ENCODE measurements at places on chromosomes 1 and 21.

DNA sequence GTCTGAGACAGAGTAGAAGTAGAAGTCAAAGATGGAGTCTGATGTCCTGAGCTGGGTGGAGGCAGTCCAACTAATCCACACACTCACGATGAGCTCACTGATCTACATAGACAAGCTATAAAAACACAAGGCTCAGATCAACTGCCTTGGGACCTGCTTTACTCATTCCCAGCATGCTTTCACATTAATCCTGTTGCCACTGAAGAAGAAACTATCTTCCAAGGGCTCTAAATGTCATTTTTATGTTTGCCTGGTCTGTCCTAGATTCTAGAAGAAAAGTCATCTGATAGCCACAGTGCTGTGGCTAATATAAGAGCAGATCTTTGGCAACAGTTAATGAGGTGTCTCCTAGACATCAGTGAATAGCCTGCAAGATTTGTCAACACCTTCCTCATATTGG is 522.7 kb downstream of the NUF2 start:
- no peak for DNase-seq

DNA sequence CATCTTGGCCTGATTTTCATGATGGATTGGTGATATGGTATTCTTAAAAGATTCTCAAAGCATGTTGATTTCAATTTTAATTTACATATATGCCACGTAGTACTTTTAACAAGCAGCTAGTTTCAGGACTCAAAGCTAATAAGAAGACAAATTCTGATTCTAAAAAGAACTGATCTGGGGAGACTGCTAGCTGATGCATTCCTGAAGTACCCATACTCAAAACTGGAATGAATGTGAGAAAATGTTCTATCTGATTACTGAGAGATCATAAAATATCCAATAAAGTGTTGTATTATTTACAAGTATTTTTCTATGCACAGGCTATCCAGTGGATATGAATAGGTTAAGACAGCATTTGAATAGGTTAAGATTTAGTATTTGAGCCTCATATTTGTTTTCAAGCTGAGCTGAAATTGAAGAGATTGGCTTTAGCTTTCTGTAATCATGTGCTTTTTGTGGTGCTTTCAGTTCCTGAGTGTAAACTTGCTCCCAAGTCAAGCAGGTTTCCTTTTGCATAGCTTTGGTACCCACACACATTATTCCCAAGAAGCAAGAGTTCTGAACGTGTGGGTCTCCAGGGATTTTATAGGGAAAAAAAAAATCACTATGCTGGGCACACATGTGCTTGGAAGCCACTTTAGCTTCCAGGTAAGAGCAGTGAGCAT is 114.1 kb downstream of the VPS13D start:
- no peak for DNase-seq

GRCh38 chr1:228852024-228852423 is 116.7 kb downstream of the RHOU start:
- no peak for DNase-seq

DNA sequence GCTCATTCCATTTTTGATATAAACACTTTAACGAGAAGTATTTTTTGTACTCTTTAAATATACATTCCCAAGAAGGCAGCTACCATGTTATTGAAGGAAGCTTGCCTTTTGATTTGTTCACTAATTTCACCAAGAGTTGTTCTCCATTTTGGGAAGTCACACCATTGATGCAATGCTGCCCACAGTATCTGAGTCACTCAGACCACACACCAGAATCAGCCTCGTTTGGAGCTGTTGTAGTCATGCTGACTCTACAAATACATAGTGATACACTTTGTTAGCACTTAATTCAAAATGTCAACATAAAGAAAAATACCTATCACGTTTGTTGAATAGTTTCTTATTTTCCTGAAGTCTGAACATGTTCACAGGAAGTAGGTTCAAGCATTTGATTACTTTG is 78.7 kb downstream of the PAPPA2 start:
- no peak for DNase-seq

GRCh38 chr1:150567341-150567716 is 12.1 kb downstream of the MCL1 start:
- DNase-seq = no peak

- no peak for DNase-seq
Measured at GRCh38 chr1:109704173-109704572, 7.9 kb upstream of the GSTM5 start.

- no peak for DNase-seq
Measured at GRCh38 chr1:118290571-118290970, 105.5 kb upstream of the SPAG17 start.

DNA sequence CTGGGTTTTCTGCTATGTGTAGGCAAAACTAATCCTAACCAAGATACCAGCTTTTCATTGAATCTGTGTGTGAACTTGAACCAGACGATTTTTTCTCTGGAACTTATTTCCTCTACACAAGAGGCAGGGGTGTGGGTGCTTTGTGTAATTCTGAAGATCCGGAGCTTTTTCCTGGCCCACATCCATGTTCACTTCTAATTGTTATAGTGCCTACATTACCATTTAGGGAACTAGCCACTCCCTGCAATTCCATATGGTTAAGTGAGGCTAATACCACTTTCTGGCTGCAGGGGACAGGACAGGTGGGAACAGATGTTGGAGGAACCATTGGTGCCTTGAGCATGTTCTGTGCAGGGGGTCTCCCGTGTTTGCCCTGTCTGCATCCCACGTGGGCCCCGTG is 83.4 kb upstream of the FMN2 start:
- DNase-seq = no peak

GRCh38 chr1:41618066-41618825 is 133.8 kb upstream of the EDN2 start:
- no peak for DNase-seq

DNA sequence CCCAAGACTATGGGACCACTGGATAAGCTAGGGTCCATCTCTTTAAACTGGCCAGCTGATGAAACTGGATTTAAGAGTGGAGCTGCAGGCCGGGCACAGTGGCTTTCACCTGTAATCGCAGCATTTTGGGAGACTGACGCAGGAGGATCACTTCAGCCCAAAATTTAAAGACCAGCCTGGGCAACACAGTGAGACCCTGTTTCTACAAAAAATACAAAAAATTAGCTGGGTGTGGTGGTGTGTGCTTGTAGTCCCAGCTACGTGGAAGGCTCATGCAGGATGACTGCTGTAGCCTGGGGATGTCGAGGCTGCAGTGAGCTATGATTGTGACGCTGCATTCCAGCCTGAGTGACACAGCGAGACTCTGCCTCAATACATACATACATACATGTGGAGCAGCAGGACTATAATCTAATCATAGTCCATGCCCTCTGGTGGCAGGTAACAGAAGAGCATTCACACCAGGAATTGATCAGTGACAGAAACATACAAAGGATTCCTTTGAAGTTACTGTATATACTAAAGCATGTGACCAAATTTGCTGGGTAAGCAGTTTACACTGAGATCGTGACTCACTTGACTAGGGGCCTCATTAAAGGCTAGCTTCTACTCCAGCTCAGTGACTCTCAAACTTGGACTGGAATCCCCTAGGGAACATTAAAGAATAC is 101.5 kb upstream of the SLFNL1 start:
- DNase-seq = no peak

DNA sequence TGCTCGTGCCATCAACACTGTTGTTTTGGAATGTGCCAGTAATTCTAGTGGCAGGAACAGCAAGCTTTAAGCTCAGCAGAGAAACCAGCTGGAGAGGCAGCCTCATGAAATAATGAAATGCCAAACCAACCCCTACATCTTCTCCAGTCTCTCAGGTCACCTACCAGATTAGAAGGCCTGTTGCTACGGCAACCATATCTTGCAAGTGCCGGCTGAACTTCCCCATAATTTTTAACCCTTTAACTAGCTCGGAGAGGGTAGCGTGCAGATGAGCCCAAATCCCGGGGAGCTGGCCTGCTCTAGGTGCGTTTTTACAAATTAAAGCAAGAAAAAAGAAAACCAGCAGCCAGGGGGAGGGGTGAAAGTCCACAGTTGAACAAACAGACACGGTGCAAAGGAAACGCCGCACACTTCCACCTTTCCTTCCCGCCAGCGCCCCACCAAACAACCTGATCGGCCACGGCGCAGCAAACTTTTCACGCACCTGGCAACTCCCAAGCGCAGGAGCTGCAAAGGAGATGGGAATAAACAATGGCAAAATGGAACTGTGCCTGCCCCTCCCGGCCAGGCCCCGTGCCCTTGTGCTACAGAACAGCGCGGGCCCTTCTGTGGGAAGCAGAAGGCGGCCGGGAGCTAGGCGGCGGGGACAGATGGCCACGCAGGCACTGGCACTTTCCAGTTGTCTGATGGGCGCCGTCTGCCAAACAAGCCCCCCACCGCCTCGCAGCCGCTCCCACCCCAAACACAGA is 50.1 kb downstream of the SSBP3 start:
- no peak for DNase-seq

- no peak for DNase-seq
Measured at GRCh38 chr1:152410599-152410998, 3.5 kb downstream of the CRNN start.

- no peak for DNase-seq
Measured at GRCh38 chr1:200916152-200916551, 21.5 kb downstream of the INAVA start.

DNA sequence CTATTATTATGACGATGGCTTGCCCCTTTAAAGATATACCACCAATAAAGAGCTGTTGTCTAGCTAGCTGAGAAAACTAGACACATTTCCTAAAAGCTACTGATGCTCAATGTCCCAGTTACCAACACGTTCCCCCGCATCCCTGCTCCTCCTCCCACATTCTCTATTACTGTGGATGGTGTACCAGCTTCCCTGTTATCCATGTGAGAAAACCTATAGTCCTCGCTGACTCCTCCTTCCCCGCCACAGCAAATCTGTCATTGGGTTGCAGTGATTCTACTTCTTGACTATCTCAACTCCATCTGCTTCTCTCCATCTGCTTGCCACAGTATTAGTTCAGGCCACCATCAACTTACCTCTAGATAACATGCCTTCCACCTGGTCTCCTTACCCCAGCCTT is 337.5 kb downstream of the KCNH1 start:
- DNase-seq = no peak

- no peak for DNase-seq
Measured at GRCh38 chr1:227212164-227212563, 106.1 kb downstream of the CDC42BPA start.

DNA sequence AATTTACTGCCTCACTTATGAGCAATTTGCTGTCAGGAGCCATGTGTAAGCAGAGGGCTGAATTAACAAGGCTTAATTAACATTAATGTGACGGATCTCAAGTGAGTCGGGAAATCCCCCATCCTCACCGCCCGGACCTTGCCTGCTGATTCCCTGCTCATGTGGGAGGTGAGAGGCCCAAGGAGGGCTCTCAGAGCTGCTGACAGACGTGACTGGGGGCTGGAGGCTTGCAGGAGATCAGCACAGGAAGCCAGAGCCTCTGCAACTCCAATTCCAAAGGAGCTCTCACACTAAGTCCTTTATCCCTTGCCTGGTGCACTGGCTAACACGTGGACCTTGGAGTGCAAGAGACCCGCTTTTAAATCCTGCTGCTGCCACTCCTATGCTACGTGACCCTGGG is 19.4 kb downstream of the LRP8 start:
- no peak for DNase-seq

GRCh38 chr1:84504580-84505492 is 1.4 kb upstream of the SPATA1 start:
- no peak for DNase-seq

GRCh38 chr1:210981490-210981889 is 152.5 kb downstream of the KCNH1 start:
- DNase-seq = no peak

DNA sequence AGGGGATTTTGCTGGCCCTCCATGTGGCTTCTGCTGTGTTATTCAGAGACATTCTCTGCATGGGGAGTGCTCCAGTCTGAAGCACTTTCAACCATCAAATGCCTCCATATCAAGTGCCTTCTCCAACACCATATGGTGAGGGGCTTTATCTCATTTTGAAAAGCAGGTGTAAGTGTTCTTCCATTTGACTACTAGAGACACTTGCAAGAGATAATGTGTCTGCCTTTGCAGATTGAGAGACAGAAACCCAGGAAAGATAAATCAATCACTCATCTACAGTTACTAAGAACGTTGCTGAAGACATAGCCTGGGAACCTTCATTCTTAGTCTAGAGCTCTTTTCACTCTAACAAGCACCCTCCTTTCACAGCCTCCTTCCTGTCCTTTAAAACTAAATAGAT is 29.5 kb upstream of the REG4 start:
- no peak for DNase-seq

DNA sequence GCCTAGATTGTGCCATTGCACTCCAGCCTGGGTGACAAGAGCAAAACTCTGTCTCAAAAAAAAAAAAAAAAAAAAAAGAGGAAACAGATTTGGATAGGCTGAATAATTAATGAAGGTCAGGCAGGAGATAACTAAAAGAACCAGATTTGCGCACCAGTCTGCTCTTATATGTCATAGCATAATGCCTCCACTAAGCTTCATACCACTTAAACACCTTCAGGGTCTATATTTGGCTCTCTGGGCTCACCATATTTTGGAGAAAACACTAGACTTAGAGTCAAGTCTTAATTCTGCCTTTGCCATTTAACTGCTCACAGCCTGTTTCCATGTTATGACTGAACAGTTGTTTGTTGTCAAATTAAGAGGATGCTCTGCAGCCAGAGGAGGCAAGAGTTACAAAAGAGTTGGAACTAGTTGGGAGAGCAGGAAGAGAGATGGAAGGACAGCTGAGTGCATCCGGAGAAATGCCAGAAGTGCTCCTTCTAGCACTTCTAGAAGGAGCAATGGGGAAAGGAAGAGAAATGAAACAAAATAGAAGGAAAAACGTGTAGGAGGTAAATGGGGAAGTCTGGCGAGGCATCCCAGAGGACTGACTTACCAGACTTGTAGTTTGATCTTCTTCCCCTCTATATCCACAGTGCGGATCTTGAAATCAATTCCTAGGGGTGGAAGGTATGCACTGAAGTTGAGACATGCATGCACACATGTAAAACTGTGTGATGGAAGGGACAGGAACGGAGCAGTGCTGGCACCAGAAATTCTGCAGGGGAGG is 1.8 kb downstream of the RAB13 start:
- DNase-seq = no peak

DNA sequence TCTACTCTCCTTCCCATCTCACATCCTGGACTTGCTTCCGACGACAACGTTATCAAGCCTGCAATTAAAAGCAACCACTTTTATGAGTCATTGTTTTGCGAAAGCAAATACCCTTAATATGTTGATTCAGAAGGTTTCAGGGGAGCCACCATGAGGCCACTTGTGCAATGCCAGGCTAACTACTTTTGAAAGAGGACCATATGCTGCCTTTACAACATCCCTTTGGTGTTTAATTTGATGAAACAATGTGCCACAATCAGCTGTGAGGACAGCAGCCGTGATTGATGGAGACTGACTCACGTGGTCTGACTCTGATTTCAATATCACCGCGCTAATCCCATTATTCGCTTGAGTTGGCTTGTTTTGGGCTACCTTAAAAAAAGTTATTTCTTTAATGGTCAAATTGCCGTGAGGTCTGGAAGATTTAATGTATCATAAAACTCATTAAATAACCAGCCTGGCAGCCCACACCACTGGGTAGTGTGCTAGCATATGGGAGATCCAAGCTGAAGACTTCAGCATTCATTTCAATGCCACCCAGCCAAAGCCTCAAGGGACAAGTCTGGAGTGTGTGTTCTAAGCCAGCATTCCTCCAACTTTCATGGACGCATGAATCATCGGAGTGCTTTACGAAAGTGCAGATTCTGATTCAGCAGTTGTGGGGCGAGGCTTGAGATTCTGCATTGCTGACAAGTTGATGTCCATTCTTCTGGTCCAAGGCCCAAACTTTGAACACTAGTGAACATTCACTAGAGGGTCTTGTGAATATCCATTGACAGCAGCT is 73.3 kb upstream of the PAXBP1 start:
- DNase-seq = no peak

Measured in activated CD4-positive, alpha-beta T cell treated with anti-CD3 and anti-CD28 coated beads for 1 hour (primary cell).